Activated naive CD4-positive, alpha-beta T cell treated with anti-CD3 and anti-CD28 coated beads, Interleukin-2, amount 10 ng/mL, durations not matched to agents 7 days and 5 days (primary cell): ENCODE measurements at places on chromosomes 1 and 21.

- DNase-seq = no peak
Measured at GRCh38 chr21:46148106-46148505, 7.3 kb downstream of the FTCD start.

DNA sequence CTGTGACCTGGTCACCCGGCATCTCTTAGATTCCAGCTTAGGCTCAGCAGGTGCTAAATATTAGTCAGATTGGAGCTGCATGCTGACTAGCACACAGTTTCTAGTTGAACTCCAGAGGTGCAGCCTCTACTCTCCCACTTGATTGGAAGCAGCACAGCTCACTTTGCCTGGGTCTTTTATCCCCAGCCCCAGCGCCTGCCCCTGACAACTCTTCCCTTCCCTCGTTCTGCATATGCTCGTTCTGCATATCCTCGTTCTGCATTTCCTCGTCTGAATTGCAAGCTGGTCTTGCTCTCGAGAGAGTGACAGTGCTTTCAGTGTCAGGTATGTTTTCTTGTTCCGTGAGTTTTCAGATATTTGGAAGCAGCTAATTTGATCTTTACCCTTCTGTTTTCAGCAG is 11.7 kb downstream of the COL18A1 start:
- DNase-seq = no peak

- DNase-seq = no peak
Measured at GRCh38 chr1:11778844-11779623, 17.0 kb downstream of the C1orf167 start.

DNA sequence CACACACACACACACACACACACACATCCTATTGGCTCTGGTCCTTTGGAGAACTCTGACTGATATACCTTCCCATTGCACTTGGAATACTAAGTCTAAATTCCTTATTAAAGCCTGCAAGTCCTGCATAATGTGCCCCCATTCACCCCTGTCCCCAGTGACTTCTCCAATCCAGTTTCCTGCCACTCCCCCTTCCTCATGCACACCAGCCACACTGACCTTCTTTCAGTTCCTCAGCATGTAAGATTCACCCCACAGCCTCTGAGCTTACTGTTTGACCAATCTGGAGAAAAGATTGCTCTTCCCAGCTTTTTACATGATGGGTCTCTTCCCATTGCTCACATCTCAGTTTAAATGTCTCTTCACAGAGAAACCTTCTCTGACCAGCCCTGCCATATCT is 146.6 kb downstream of the TBX15 start:
- DNase-seq = no peak

- DNase-seq = no peak
Measured at GRCh38 chr1:8858112-8858668, 20.3 kb downstream of the ENO1 start.

GRCh38 chr1:155760751-155761475 is 72.0 kb downstream of the DAP3 start:
- no peak for DNase-seq

- DNase-seq = no peak
Measured at GRCh38 chr1:53594391-53595180, 135.4 kb downstream of the DMRTB1 start.
